ENCODE measurements at places on chromosomes 2 and 18.

DNA sequence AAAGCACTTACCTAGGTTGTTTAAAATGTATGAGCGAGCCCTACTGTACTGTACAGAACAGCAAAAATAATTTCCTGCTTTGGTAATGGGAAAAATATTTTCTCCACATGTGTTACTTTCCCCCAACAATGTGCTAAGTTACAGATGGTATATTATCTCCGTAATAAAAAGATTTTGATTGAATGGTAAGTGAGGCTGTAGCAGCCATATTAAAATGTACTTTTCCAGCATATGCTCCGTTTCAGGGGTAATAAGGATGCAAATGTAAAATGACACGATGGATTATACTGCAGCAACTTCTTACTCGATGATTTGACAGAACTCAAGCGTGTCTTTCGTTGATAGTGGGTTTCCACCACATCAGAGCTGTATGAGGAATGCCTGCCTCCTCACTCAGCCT is 50.5 kb downstream of the OSBPL6 start:
- no peak for DNase-seq

DNA sequence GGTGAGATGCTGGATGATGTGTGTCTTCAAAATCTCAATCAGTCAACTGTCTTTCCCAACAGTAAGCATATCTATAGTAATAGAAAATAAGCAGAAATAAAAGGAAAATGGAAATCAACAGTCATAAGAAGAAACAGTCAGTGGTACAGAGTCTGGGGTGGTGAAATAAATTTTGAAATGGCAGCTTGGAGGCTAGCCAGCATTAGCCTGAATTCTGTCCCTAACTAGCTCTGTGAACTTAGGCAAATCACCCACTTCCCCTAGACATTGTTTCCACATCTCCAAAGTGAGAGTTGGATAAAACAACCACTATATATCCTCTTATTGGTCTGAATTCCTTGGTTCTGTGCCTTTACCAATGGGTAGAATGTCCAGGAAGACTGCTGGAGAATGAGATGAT is 189.7 kb upstream of the REV1 start:
- no peak for DNase-seq

GRCh38 chr18:9182852-9183399 is 46.3 kb downstream of the ANKRD12 start:
- no peak for DNase-seq

DNA sequence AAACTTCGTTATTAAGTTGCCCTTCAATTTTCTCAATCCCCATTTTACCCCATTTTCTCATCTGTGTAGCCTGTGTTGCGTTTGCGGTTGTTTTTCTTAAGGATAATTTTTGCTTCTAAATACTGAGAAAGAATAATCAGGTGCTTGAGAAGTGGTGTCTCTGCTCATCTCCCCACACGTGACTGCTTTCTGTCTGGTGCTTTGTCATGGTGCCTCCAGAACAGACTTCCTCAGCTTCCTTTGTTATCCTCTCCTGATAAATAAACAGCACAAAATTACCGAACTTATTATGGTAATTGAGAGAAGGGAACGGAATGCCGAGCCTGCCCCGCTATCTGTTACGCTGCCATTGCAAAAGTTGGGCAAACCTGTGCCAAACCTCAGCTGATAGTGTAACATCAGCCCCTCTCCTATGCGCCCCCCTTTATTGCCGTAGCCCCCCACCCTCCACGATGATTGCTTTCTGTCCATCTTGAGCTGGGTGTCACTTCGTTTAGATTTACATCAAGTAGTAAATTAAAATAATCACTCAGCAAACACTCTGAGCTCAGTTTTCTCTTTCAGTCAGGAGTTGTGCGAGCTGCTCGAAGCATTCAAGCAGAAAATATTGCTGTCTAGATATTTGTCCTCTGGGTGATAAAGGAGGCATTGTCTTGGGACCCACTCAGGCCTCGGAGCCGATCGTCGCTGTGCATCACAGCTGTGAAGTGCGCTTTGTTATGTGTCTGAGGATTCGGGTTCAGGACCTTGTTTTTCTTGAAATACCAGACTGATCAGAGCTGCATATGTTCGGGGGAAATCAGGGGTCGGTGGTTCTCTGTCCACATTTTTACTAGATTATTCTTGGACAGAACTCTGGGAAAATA is 1008.5 kb upstream of the FANCL start:
- DNase-seq: no peak

- DNase-seq: no peak
These were observed 89.1 kb downstream of the CAMKMT start for GRCh38 chr2:44450806-44451205.

DNA sequence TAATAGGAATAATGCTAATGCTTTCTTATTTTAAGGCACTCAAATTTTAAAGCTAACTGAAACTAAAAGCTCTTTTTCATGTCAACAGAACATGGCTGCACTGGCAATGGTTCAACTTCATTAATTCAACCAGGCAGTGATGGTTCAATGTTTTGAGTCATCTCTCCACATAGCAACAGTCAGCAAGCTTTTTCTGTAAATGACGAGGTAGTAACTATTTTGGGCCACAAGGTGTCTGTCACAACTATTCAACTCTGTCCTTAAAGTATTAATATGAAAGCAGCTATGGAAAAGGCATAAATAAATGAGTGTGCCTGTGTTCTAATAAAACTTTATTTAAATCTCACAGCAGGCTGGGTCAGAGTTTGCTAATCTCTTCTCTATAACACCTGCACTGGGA is 1425.6 kb upstream of the PIK3C3 start:
- no peak for DNase-seq

GRCh38 chr18:74789078-74789477 is 191.4 kb downstream of the ZNF407 start:
- DNase-seq: no peak

DNA sequence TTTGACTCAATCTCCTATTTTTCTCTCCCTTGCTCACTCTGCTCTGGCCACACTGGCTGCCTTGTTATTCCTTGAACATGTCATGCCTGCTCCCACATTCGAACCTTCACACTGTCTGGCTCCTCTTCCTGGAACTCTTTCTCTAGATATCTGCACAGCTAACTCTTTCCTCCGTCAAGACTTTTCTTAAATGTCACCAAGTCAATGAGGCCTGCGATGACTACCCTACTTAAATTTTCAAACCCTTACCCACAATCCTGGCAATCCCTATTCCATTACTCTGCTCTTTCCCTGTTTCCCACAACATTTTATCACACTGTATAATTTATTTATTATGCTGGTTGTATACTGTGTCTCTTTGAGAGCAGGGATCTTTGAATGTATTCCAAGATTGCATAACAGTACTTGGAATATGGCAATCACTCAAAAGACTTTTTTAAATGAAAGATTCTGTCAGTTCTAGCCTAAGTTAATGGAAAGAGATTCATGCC is 206.2 kb downstream of the SRBD1 start:
- no peak for DNase-seq

DNA sequence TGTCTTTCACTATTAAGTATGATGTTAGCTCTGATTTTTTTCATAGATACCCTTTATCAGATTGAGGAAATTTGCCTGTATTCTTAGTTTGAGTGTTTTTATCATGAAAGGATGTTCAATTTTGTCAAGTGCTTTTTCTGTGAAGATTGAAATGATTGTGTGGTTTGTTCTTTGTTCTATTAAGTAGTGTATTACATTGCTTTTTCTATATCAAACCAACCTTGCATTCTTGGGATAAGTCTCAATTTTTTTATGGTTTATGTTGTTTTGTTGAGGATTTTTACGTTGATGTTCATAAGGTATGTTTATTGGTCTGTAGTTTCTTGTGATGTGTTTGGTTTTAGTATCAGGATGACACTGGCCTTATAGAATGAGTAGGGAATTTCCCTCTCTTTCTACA is 19.1 kb downstream of the PDK1 start:
- DNase-seq: no peak

- DNase-seq: no peak
These were observed 136.7 kb upstream of the CWC22 start for GRCh38 chr2:180143633-180144337.

GRCh38 chr2:176583607-176584006 is 314.4 kb downstream of the MTX2 start:
- peak; percentile 13 for DNase-seq

DNA sequence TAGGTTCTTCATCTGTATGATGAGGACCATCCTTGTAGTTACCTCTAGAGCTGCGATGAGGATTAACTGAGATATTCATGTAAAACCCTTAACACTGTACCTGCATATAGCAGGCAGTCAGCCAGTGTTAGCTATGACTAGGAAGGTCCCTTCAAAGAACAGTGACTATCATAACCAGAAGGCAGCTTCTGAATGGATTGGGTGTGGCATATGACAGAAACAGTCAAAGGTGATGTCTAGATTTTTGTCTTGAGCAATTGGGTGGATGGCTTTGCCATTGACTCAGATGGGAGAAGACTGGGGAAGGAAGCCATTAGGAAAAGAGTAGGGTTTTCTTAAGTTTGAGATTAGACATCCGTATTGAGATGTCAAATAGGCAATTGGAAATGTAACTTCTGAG is 15.7 kb downstream of the XDH start:
- DNase-seq: no peak

DNA sequence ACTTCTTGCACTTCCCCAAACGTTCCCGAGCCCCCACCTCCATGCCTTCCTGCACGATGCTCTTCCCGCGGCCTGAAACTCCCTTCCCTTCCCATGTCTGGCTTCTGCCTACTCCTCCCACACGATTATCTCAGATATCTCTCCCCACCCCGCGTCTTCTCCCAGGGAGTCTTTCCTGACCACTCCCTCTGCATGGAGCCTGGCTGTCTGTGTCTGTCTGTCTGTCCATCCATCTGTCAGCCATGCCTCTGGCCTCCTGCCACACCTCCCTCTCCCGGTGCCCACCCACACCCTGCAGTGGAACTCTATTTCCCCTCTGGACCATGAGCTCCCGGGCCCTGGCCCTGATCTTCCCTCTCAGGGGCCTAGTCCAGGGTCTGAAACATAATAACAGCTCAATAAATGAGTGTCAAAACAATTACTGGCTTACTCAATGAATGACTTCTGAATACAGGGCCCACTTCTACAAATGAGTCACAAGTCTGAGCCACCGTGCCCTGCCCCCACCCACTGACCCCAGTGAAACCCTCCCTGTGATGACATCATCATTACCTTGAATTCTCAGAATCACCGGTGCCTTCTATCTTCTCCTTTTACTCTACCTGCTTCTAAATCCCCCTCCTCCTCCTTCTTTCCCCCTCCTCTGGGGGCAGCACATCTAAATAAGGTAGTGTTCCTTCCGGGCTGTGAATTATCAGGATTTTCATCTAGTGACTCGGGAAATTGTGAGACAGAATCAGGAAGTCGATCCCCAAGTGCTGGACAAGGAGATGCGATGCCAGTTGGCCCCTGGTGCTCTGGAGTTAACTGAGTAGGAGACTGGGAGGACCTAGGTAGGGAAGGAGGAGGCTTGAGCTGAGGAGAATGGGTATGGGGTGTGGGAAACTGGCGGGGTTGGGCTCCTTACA is 46.1 kb upstream of the PLB1 start:
- no peak for DNase-seq

DNA sequence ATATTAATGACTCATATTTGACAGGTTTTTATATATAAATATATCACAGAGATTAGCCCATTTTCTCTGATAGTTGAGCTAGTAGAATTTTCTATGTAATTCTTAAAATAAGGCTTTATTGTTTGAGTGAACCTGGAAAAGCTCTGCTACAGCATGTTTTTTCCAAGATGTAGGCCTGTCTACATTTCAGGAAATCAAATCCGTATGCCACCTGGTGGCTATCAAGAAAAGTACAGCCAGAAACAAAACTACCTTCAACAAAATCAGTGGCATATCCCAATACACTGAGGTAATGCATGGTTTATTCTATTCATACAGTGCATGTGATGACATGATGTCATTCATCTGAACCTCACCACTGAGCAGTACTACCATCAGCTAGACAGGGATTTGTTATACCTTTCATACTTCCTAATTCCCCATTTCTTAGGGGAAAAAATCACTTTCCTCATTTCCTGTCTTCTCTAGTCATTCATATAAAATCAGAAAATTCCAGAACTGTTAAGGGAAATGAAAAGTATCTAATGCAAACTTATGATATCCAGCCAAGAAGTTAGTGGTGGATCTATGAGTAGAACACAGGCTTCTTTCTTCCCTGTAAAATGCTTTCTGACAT is 310.4 kb upstream of the SYT4 start:
- no peak for DNase-seq

DNA sequence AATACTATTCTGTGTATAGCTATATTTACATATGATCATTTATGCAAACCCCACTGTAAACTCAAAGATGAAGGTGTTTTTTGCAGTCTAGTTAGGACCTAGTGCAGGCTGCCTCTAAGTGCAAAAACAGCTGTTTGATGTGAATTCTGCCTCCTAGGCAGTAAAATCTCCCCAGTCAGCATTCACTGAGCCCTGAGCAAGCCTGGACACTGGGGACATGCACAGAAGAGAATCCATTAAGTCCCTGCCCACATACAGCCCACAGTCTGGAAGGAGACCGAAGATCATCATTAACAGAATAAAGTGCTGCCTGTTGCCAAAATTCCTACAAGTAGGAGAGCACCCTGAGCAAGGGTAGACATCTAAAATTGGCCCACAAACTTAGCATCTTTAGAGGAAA is 14.4 kb upstream of the BIN1 start:
- no peak for DNase-seq

GRCh38 chr18:37460604-37461003 is 105.0 kb downstream of the CELF4 start:
- no peak for DNase-seq

Measured in Panc1 (cell line).